ENCODE measurements at places on chromosomes 3 and 15.

- no peak for DNase-seq
Observed at GRCh38 chr15:55858661-55859060, 115.7 kb upstream of the PRTG start.

GRCh38 chr3:133820889-133821675 is 15.5 kb downstream of the SRPRB start:
- no peak for DNase-seq

DNA sequence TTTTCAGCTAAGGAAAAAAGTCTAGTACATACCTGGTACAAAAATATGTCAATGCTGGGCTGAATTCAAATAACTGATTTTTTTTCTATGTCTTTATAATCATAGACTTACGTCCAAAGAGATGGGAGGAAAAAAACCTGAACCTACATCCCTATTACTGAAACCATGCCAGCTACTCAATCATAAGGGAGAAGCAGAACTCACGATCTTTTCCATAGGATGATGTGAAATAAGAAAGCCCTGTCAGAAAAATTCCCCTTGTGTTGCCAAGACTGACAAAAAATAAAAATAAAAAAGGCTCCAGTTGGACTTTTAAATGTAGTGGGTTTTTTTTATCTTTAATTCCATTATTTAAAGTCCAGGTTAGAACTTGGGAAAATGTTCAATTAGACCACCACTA is 3.3 kb downstream of the MSL2 start:
- DNase-seq = no peak

DNA sequence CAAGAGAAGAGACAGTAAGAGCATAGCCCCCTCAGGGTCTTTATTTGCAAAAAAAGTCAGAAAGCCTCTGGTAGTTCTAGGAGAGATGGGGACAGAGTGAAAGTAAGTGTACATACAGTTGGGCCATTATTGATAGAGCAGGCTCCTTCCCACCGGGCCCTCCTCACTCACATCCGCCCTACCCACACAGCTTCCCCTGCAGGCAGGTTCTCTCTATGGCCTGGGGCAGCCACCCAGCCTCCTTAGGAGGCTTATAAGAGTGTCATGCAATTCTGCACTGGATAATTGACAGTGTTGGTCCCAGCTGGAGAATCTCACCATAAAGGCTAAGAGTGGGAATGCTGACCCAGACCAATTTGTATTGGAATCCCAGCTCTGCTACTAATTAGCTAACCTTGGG is 49.5 kb downstream of the SLC30A4 start:
- DNase-seq = no peak

GRCh38 chr3:4755566-4755965 is 223.7 kb upstream of the BHLHE40 start:
- DNase-seq = no peak
